Upper lobe of left lung (tissue), 6 donors: ENCODE measurements at places on chromosomes 11 and 22. TPM values are rescaled to one million over a fixed set of nuclear protein-coding genes. Genes with fewer than 3 reads are reported as not detected.

DNA sequence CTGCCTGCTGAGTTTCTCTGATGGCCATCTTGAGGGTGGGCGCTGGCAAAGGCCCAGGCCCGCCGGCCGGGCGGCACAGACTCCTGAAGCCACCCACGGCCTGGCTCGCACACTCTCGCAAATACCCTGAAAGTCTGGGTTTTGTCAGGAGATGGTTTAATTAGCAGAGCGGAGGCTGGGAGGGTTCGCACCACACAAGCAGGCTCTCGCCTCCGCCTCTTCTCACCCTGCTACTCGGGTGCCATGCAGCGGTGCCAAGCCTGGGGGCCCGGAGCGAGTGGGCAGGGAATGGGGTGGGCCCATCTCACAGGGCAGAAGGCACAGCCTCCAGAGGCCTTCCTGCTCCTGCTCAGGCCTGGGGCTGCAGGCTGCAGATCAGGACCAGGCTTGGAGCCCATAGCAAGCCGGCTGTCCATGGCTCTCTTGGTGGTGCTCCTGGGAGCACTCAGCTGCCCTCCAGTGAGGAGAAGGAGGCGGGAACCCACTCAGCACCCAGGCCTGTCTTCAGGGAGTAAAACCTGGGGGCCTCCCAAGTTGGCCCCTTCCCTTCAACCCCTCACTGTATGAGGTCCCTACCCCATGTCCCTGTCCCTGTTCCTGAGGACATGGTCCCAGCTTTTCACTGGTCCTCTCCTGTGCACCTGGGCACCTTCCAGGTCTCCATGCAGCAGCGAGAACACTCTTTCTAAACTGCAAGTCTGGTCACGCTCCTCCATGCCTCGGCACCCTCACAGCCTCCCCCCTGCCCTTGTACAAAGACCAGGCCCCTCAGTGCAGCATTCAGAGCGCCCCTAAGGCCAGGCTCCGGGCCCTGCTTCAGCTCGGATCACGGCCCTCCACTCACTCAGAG is 62.0 kb downstream of the FLRT1 start:
- H3K27ac ChIP-seq: no peak overlapping the region
- H3K36me3 ChIP-seq: no peaks in the 10 kb centered on the region
- H3K4me1 ChIP-seq: peaks cover 16% of the 10 kb centered on the region
- H3K4me3 ChIP-seq: no peak overlapping the region
- DNase-seq: no peak

DNA sequence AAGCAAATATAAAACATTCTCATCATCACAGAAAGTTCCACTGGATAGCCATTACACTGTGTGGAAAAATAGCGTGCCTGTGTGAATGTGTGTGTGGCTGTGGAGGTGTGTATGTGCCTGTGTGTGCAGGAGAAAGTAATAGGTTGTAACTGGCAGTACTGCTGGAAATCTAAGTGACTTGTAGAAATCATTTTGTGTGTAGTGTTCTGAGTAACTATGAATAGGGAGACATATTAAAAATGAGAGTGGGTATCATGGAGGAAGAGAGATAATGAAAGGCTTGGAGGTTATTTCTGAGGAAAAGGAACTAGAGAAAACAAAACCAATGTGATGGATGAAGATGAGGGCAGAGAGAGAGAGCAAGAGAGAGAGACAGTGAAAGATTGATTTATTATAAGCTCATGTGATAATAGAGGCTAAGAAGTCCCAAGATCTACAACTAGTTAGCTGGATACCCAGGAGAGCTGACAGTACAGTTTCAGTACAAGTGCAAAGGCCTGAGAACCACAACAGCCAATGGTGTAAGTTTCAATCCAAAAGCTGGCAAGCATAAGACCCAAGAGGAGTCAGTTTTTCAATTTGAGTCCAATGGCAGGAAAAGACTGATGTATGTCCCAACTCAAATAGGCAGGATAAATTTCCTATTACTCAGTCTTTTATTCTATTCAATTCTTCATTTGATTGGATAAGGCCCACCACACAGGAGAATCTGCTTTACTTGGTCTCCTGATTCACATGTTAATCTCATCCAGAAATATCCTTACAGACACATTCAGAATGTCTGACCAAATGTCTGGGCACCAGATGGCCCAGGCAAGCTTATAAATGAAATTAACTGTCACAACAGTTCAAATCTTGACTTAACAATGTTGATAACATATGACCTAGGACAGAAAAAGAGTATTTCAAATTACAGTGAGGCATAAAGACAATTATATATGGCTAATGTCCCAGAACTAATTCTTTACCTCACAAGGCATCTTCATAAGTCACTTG is 14.9 kb downstream of the KBTBD3 start:
- no peaks in the 10 kb centered on the region for H3K4me1 ChIP-seq
- H3K4me3 ChIP-seq: no peak overlapping the region
- H3K27ac ChIP-seq: no peak overlapping the region

DNA sequence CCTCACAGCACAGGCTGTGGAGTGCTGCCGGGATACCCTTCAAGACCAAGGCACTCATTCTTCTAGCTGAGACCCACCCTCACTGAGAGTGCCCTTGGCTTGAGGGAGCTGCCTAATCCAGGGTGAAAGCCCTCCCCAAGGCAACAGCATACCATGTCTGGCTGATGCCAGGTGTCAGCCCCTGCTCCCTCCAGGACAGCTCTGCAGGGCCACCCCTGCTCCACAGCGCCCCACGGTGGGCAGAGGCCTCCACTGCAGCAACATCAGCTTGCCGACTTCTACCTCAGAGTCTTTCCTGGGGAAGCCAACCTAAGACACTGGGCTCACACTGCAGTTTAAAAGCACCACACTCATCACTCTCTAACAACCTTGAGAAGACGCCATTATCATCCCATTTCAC is 29.0 kb downstream of the TTLL1 start:
- DNase-seq: peak; percentile 26
- no peaks in the 10 kb centered on the region for H3K36me3 ChIP-seq
- H3K4me3 ChIP-seq: no peak overlapping the region
- H3K27me3 ChIP-seq: no peaks in the 10 kb centered on the region
- no peaks in the 10 kb centered on the region for H3K4me1 ChIP-seq

- no peaks in the 10 kb centered on the region for H3K27me3 ChIP-seq
- no peak overlapping the region for H3K4me3 ChIP-seq
- no peak for DNase-seq
- H3K36me3 ChIP-seq: no peaks in the 10 kb centered on the region
Measured at GRCh38 chr22:46515208-46516111, 22.0 kb downstream of the CELSR1 start.

DNA sequence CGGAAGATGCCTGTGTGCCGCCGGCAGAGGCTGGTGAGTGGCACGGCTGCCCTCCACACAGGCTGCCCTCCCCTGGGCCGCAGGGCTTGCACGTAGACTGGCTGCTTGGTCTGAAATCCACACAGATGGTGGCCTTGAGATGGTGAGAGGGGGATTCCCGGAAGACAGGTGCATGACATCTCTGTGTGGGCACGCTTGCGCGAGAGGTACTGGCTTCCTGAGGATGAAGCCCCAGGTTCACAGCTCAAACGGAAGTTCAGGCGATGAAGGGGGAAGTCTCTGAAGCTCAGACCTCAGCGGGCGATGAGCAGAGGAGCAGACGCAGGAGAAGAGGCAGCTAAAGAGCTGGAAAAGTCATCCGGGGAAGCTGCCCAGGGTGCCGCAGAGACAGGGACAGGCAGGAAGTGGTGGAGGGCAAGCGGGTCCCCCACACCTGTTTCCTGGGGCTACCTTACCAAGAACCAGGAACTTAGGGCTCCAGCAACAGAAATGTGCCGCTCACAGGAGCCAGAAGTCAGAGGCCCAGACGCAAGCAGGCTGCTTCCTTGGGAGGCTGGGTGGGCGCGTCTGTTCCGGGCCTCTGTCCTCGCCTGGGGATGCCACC is 7.2 kb downstream of the CRELD2 start:
- no peaks in the 10 kb centered on the region for H3K27me3 ChIP-seq
- peaks cover 13% of the 10 kb centered on the region for H3K36me3 ChIP-seq
- H3K4me1 ChIP-seq: peaks cover 16% of the 10 kb centered on the region

- H3K4me1 ChIP-seq: peaks cover 10% of the 10 kb centered on the region
- peaks cover 38% of the 10 kb centered on the region for H3K27me3 ChIP-seq
- H3K36me3 ChIP-seq: no peaks in the 10 kb centered on the region
- H3K4me3 ChIP-seq: peak overlapping the region; percentile 22
- H3K27ac ChIP-seq: no peak overlapping the region
- DNase-seq: no peak
Measured at GRCh38 chr22:19149047-19149883, 827 bp downstream of the GSC2 start.

DNA sequence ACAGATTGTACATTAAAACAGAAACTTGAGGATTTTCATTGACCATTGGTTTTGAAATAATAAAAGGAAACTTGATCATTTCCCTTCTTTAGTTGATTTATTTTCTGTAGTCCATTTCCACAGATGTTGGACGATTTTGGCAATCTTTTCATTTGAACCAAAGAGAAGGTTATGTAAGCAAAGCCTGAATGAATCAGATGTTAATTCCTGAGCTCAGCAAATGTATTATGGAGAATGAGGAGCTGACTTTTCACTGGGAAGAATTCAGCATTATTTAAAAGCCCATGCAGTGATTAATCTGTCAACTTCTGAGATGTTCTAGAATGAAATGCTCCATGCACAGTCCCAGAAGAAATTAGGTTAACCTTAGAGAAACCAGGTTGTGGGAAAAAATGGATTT is 29.0 kb downstream of the ELMOD1 start:
- no peak overlapping the region for H3K4me3 ChIP-seq
- no peak overlapping the region for H3K27ac ChIP-seq
- DNase-seq: no peak
- no peaks in the 10 kb centered on the region for H3K27me3 ChIP-seq
- no peaks in the 10 kb centered on the region for H3K36me3 ChIP-seq

DNA sequence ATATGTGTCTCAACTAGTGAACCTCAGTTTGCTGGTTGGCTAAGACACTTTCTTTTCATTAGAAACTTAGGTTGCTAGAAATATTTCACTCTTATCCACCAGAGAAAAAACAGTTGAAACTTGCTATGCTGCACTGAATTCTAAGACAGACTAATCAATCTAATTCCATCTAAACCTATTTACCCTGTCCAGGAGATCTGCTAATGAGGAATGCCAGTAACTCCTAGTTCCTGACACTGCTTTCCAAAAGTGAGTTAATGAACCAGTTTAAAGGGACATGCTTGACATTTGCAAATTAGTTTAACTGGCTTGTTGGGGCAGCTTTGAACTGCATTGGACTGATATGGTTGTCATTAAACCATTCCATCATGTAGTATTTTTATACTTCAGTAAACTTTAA is 258.5 kb downstream of the CNTN5 start:
- DNase-seq: no peak
- H3K27ac ChIP-seq: no peak overlapping the region
- H3K4me1 ChIP-seq: no peaks in the 10 kb centered on the region
- H3K4me3 ChIP-seq: no peak overlapping the region
- no peaks in the 10 kb centered on the region for H3K36me3 ChIP-seq
- H3K27me3 ChIP-seq: no peaks in the 10 kb centered on the region

- H3K27me3 ChIP-seq: no peaks in the 10 kb centered on the region
- H3K4me1 ChIP-seq: no peaks in the 10 kb centered on the region
- no peak overlapping the region for H3K4me3 ChIP-seq
Measured at GRCh38 chr11:120133216-120134105, 4.5 kb downstream of the TRIM29 start.

DNA sequence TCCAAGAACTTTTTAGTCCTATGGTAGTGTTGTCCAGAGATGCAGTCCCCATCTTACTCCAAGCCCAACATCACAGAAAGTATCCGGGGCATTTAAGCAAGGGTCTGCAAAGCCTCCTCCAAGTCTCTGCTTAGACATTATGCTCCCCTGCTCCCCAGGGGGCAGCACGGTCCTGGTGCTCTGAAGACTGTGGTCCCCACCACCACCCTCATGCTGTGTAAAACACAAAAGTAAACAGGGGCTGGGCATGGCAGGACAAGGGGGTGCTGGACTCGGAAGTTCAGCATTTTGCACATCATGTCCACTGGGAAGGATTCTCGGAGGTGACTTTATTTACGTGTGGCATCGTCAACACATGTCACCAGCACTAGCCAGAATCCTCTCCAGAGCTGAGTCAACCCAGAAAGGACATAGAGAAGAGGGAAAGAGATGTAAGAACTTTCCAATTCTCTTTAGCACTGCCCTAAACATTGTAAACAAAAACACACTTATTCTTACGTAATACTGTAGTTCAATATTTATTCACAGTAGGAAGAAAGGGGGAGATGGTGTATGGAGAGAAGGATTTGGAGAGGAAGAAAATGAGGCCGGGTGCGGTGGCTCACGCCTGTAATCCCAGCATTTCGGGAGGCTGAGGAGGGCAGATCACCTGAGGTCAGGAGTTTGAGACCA is 37.7 kb downstream of the TCIRG1 start:
- H3K4me3 ChIP-seq: no peak overlapping the region
- no peaks in the 10 kb centered on the region for H3K27me3 ChIP-seq
- DNase-seq: no peak
- H3K27ac ChIP-seq: no peak overlapping the region

- no peak overlapping the region for H3K4me3 ChIP-seq
- no peaks in the 10 kb centered on the region for H3K27me3 ChIP-seq
- H3K4me1 ChIP-seq: no peaks in the 10 kb centered on the region
- no peaks in the 10 kb centered on the region for H3K36me3 ChIP-seq
Measured at GRCh38 chr22:39725351-39726035, 154.9 kb downstream of the CACNA1I start.

GRCh38 chr11:48014917-48015316 is 34.6 kb downstream of the PTPRJ start:
- DNase-seq: no peak
- H3K4me3 ChIP-seq: no peak overlapping the region

DNA sequence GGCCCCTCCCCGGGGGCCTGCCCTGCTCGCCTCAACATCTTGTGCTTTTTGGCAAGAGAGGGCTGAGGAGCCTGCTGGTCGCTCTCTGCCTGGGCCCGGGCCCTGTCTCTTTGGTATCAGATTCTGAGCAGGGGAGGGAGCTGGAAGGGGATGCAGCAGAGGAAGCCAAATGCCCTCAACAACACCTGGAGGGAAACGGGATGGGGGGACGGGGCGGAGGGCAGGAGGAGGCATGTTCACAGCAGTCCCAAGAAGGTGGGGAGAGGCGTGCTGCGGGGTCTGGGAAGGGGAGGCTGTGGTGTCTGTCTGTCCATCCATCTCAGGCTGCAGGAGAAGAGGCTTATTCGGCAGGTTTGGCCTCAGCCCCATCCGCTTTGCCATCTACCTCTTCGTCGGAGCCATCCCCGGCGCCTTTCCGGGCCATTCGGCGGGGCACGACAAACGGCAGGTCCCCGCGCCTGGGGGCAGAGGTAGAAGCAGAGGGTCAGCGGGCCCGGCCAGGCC is 29.4 kb downstream of the APOL1 start:
- no peak overlapping the region for H3K27ac ChIP-seq
- peaks cover 12% of the 10 kb centered on the region for H3K4me1 ChIP-seq
- peaks cover 86% of the 10 kb centered on the region for H3K36me3 ChIP-seq
- no peak for DNase-seq

GRCh38 chr11:12715941-12716340 is 41.7 kb downstream of the TEAD1 start:
- H3K4me3 ChIP-seq: no peak overlapping the region
- no peak overlapping the region for H3K27ac ChIP-seq
- no peak for DNase-seq
- peaks cover 12% of the 10 kb centered on the region for H3K4me1 ChIP-seq

SLC5A4 gene
- 1.3 TPM for total RNA-seq

MISFA gene
- not detected for total RNA-seq

RFPL3 gene
- not detected for total RNA-seq

HIKESHI gene
- 20.7 TPM for total RNA-seq

PNPLA2 gene
- total RNA-seq: 154 TPM

GRM5 gene
- total RNA-seq: 4.2 TPM

SCGB2A2 gene
- not detected for total RNA-seq

SCGB1A1 gene
- 1,988 TPM for total RNA-seq
